Astrocyte of the cerebellum (primary cell): ENCODE measurements at places on chromosomes 16 and 17.

DNA sequence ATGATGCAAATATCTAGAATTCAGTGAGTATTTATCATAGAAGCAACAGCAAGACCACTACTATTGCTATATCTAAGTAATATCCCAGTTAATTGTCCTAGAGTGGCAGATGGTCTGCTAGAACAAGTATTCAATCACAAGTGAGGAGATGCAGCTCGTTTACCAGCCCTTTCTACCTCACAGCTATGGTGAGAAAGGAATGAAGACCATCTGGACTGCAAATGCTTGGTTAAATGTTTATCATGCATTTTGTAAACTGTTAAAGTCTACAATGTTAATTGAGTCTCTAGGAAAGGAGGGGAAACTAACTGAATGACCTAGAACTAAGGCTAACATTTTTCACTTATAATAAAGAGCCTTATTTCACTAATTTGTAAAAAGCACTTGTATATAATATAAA is 52.5 kb downstream of the CNOT1 start:
- DNase-seq = no peak

DNA sequence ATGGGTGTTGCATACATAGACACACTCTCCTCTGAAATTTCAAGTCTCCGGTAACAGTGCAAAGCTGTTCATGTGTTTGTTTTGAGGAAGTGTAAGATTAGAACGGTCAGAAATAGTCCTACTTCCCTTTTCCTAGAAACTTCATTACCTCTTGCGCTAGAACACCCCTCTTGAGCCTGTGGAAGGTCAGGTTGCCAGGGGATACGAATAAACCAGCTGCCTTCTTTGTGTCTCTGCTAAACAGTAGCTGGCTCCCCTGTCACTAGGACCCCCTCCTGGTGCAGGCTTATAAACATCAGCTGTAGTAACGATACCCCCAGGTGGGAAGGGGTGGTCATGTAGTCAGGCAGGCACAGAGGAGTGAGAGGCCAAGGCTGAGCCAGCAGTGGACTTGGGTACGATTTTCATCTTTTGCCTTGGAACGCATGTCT is 113.4 kb upstream of the RCVRN start:
- DNase-seq = no peak

- DNase-seq = no peak
These were observed 18.8 kb downstream of the DHX38 start for GRCh38 chr16:72112452-72112792.

GRCh38 chr17:29972277-29972676 is 30.8 kb downstream of the EFCAB5 start:
- no peak for DNase-seq

- DNase-seq = no peak
These were observed 31.0 kb upstream of the GINS2 start for GRCh38 chr16:85719605-85720301.

DNA sequence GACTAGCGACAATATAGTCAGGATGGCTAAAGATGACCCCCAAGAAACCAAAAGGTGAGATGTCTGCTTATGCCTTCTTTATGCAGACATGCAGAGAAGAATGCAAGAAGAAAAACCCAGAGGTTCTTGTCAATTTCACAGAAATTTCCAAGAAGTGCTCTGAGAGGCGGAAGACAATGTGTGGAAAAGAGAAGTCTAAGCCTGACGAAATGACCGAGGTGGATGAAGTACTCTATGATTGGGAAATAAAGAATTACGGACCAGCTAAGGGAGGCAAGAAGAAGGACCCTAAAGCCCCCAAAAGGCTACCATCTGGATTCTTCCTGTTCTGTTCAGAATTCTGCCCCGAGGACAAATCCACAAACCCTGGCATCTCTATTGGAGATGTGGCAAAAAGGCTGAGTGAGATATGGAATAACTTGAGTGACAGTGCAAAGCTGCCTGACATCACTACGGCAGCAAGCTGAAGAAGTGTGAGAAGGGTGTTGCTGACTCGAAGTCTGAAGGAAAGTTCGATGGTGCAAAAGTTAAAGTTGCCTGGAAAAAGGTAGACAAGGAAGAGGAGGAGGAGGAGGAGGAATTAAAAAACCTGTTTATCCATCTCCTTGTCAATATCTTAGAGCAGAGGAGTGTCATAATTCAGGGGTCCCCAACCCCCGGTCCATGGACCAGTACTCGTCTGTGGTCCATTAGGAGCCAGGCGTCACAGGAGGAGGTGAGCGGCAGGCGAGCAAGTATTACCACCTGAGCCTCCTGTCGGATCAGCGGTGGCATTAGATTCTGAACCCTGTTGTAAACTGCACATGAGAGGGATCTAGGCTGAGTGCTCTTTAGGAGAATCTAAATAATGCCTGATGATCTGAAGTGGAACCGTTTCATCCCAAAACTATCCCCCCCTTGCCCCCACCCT is 25.1 kb upstream of the ADGRG1 start:
- no peak for DNase-seq

DNA sequence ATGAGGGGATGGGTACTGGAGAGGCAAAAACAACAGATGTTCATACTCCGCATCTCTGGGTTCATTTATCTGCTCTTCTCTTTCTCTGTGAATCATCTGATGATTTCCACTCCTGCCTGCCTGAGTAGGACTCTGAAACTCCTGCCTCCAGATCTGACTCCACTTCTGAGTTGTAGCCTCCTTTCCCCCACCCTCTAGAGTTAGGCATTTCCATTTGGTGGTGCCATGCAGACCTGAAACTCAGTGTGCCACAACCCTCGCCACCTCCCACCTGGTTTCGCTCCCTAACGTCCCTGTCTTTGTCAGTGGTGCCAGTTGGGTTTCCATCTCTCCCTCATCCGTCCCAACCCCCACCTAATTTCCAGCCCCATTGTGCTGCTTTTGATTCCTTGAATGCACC is 126.2 kb downstream of the PRKCB start:
- DNase-seq = no peak

GRCh38 chr17:11651089-11651488 is 52.8 kb downstream of the DNAH9 start:
- DNase-seq = no peak

GRCh38 chr17:79010304-79010646 is 711 bp upstream of the CANT1 start:
- no peak for DNase-seq

GRCh38 chr16:53056392-53056881 is 1.6 kb downstream of the CHD9 start:
- DNase-seq = no peak

DNA sequence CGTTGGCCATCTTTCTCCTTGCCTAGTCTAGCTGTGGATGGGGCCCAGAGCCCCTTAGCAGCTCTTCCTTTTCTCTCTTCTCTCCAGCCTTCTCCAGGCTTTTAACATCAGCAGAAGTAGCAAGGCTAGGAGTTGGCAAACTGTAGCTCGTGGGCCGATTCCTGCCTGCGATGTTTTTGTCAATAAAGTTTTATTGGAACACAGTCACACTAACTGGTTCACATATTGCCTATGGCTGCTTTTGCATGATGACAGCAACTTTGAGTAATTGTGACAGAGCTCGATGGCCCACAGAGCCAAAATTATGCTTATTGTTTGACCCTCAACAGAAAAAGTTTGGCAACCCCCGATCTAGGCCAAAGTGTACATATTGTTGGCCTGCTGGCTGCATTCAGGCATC is 199.9 kb downstream of the RBFOX1 start:
- no peak for DNase-seq

GRCh38 chr17:20156196-20157000 is 147.2 kb downstream of the SPECC1 start:
- DNase-seq = no peak

DNA sequence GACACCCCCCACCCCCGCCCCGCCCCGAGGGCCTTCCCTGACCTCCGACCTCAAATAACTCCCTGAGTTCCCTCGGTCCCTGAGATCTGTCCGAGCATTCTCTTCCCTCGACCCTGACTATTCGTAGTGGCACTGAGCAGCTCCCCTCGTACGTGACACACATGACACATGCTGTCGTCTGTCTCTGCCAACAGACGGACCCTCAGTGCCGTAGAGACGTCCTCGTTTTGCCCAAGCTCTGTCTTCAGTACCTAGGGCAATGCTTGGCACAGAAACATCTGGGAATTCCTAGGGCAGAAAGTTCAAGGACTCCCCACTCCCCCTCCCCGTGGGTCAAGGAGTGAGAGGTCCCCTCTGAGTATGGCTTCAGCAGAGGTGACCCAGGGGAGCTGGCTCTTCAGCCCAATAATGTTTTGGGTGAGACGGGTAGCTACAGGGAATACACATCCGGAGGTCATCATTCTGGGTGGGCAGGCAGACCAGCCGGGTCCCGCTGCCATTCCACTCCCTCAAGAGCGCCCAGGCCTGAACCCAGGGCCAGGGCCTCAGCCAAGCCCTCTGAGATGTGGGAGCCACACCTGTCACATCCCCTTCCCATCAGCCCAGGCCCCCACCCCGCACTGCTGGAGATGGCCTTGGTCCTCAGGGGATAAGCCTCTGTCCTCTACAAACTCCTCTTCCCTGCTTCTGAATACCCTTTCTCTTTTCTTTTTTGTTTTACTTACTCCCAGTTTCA is 671 bp upstream of the FADS6 start:
- DNase-seq = no peak

DNA sequence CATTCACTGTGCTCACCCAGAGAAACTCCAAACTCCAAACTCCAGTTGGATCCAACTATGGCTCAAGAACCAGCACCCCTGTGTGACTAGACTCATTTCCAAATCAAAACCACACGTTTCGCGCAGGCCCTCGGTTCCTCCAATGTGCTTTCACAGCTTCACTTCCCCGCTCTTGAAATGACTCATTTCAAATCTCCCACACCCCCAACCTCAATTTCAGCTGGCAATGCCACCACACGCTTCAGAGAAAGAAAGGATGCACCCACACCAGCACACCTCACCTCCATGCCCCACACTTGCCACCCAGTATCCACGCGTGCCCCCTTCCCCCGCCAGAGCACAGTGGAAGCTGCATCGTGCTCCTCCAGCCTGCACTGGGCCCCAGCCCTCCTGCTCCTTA is 9.0 kb downstream of the TMEM92 start:
- DNase-seq = no peak

GRCh38 chr17:82365606-82366295 is 5.8 kb upstream of the UTS2R start:
- no peak for DNase-seq

DNA sequence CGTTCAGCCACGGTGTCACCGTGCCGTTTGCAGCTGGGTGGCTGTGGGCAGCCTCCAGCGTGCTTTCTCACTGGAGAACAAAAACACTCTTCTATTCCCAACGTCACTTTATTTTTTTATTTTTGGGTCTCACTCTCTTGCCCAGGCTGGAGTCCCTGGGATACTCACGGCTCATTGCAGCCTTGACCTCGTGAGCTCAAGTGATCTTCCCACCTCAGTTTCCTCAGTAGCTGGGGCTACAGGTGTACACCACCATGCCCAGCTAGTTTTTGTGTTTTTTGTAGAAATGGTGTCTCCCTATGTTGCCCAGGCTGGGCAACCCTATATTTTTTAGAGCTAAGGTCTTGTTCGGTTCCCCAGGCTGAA is 34.4 kb upstream of the ZC3H18 start:
- no peak for DNase-seq

- DNase-seq = no peak
These were observed 121.4 kb downstream of the SKAP1 start for GRCh38 chr17:48308581-48308980.

DNA sequence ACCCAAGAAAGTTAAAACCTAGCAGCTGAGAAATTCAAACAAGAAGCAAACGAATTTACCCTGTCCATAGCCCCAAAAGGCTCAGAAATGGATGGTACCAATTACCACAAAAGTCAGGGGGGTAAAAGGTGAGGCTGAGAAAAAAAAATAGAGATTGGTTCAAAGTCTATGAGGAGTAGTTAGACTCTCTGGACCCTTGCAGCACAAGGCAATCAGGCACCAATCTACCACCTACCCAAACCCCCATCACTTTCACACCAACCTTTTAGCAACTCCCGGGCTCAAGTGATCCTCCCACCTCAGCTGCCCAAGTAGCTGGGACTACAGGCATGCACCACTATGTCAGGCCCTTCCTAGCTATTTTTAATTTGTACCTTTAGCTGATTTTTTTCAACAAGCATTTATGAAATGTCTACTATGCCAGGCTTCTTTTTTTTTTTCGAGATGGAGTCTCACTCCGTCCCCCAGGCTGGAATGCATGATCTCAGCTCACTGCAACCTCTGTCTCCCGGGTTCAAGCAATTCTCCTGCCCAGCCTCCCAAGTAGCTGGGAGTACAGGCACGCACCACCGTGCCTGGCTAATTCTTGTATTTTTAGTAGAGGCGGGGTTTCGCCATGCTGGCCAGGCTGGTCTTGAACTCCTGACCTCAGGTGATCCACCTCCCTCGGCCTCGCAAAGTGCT is 40.8 kb downstream of the USP32 start:
- DNase-seq = no peak

- DNase-seq = no peak
These were observed 2.0 kb upstream of the SCN4A start for GRCh38 chr17:63974594-63975192.

- no peak for DNase-seq
These were observed 66.6 kb downstream of the ARSG start for GRCh38 chr17:68357886-68358285.

- no peak for DNase-seq
These were observed 138.2 kb downstream of the C16orf95 start for GRCh38 chr16:87178977-87179376.

GRCh38 chr17:28937044-28937729 is 14.1 kb downstream of the PHF12 start:
- DNase-seq = no peak

GRCh38 chr16:11087691-11088073 is 143.3 kb downstream of the CLEC16A start:
- no peak for DNase-seq

GRCh38 chr16:30985401-30986128 is 558 bp downstream of the HSD3B7 start:
- DNase-seq = no peak

- no peak for DNase-seq
These were observed 11.9 kb upstream of the ENGASE start for GRCh38 chr17:79062691-79063090.

DNA sequence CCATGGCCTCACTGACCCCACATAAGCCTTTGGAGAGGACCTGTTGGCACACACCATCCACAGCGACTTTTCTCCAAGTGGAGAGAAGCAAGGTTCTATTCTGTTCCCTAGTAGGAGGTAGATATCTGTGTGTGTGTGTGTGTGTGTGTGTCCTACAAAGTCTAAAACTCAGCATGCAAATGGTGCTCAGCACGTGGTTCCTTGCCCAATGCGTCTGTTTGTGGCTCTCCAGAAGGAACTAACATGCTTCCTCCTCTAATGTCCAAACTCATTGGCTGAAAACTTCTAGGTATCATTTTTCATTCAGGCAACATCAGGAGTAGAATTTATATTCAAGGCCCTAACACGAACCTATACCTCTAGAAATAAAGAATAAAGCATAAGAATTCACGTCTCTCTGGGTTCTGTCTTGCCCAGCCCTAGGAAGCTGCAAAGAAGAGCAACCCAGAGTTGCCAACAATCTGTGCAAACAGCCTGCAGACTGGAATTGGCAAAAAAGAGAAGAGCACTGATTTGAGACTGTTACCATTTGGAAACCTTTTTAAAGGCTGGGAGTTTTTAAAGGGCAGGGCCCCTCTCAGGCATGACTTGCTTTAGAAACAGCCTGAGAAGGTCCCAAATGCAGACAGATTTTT is 25.5 kb downstream of the MAP3K14 start:
- no peak for DNase-seq
